ENCODE measurements at places on chromosomes 11 and 22.

- no peak for DNase-seq
Observed at GRCh38 chr11:38680746-38681145, 2082.7 kb upstream of the RAG2 start.

DNA sequence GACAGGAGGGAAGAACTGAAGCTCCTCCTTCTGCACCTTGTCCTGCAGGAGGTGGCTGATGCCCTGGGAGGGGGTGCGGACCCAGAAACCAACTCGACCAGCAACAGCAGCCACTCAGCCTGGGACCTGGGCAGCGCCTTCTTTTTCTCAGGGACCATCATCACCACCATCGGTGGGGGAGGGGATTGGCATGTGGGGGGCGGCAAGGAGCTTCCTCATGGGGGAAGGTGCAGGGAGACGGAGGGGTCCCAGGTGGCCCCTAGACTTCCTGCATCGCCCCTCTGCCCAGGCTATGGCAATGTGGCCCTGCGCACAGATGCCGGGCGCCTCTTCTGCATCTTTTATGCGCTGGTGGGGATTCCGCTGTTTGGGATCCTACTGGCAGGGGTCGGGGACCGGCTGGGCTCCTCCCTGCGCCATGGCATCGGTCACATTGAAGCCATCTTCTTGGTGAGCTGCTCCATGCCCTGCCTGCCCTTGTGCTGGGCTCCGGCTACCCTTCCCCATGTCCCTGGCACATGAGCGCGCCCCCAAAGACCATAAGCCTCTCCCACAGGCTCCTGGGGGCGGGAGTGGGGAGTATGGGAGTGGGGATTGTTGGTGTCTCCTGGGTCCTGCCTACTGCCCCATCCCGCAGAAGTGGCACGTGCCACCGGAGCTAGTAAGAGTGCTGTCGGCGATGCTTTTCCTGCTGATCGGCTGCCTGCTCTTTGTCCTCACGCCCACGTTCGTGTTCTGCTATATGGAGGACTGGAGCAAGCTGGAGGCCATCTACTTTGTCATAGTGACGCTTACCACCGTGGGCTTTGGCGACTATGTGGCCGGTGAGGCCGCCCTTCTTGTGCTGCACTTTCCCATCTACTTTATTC is 3.1 kb upstream of the CATSPERZ start:
- DNase-seq = no peak

DNA sequence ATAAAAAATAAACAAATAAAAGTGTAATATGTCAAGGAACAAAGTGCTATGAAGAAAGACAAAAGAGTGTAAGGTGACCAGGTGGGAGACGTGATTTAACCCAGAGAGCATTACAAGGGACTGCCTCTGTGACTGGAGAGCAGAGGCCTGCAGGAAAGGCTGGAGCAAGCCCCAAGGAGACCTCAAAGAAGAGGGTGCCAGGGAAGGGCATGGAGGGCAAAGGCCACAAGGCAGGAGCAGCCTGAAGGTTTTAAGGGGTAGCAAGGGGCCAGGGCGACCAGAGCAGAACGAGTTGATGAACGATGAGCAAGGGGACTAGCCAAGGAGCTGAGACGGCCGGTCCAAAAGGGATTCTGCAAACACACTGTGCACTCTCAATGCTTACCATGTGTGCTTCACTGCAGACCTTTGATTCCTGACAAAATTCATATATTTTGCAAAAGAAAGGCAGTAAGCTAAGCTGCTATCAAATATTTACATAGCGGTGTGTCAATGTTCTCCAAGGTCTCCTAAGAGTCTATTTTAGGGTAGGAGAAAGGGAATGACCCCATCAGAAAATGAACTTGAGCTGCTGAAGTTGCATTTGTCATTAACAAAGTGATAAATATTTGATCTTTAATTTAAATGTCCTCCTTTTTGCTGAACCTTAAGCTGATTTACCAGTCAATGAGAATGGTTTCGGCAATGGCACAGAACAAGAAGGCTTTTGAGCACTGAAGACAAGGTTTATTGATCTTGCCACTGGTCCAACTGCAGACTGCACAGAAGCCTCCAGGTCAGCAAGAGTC is 50.5 kb downstream of the SMCO4 start:
- DNase-seq = no peak

DNA sequence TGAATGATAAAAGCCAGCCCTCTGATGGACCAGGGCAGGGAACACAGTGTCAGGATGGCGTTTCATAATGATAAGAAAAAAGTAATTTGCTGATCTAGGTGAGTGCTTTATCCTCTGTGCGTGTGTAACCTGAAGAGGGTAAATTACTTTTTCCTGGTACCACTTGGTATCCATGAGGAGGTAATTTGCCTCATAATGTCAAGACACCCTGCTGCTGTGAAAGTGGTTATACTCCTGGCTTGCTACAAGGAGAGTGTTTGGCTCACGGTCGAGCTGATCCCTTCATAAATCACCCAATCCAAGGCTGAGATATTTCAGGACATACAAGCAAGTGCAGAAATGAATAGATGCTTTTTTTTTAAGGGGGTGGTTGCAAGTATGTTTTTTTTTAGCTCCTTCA is 207.2 kb upstream of the PGR start:
- DNase-seq = no peak

DNA sequence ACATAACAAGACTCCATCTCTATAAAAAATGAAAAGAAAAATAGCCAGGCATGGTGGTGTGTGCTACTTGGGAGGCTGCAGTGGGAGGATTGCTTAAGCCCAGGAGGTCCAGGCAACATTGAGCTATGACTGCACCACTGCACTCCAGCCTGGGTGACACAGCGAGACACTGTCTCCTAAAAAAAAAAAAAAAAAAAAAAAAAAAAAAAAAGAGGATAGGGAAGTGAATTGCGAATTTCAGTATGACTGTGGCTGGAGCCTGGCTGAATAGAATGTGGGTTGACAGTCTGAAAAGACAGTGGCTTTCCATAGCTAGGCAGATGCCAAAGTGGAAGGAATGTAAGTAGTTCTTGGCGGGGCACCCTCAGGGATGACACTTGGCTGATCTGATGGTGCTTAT is 6.4 kb upstream of the LDHAL6A start:
- no peak for DNase-seq

- no peak for DNase-seq
Observed at GRCh38 chr22:25492841-25493734, 71.4 kb upstream of the GRK3 start.

DNA sequence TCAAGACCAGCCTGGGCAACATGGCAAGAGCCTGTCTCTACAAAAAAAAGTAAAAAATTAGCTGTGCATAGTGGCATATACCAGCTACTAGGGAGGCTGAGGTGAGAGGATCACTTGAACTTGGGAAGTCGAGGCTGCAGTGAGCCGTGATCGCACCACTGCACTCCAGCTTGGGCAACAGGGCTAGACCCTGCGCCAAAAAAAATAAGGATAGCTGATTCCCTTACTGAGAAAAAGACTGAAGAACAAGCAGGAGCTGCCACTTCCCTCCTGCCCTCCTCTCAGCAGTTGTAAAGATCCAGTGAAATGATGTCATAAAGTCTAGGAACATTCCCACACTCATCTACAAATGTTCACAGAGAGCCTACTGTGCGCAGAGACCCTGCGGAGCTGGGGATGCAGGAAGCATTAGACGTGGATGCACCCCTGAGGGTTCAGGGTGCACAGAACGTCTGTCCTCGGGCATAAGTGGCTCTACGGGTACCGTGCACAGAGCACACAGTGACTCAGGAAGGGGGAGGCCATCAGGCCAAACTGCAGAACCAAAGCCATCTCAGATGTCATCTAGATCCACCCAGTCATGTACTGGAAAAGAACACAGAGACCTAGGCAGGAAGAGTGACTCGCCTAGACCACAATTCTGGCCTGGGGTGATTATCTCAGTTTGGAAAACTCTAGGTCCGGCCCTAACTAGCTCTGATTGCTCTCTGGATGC is 11.7 kb downstream of the SEC14L2 start:
- no peak for DNase-seq

GRCh38 chr11:121452609-121453150 is at the start of gene SORL1-AS1:
Gene SORL1-AS1 (minus strand): TSS chr11:121452967.
- peak; percentile 45 for DNase-seq

- DNase-seq = no peak
Observed at GRCh38 chr11:12069066-12069676, 41.2 kb upstream of the MICAL2 start.

DNA sequence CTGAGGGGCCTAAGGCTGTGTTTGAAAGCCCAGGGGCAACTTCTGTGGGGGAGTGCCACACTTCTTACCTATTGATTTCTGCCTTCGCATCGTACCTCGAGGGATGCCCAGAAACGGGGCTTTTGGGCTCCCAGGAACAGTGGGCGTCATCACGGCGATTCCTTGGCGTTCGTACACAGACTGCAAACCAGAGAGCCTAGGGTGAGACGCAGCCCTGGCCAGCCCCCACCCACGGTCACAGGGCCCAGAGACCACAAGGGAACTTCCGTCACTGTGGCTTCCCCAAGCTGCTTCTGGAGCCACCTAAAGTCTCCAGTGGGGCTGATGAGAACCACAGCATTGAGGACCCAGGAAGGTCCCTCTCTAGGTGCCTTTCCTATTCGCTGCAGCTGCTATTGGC is 91.9 kb downstream of the CTTN start:
- DNase-seq = no peak

DNA sequence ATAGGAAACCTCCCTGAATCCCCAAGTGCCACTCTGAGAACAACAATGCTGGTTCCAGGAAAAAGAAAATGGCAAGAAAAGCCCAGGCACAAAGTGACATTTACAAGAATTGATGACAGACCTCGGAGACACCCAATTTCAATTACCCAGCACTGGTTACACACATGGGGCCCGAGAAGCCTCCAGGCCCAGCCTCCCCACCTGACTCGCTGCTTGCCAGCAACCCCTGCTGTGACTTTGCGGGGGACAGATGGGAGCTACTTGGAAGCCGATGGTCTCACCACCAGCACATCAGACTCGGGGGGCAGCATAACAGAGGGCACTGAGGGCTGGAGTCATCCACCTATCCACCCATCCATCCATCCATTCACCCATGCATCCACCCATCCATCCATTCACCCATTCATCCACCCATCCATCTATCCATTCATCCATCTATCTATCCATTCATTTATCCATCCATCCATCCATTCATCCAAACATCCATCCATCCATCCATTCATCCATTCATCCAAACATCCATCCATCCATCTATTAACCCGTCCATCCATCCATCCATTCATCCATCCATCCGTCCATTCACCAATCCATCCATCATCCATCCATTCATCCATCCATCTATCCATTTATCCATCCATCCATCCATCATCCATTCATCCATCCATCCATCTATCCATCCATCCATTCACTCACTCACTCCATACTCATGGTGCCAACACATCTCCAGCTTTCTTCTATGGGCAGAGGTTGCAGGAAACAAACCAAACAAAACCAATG is 567.6 kb downstream of the BRD1 start:
- DNase-seq = no peak

- DNase-seq = no peak
Observed at GRCh38 chr11:120546312-120547205, 35.0 kb downstream of the GRIK4 start.

- no peak for DNase-seq
Observed at GRCh38 chr11:35488117-35488516, 37.3 kb downstream of the PAMR1 start.

- DNase-seq = no peak
Observed at GRCh38 chr11:80462211-80462610, 1021.4 kb upstream of the TENM4 start.

DNA sequence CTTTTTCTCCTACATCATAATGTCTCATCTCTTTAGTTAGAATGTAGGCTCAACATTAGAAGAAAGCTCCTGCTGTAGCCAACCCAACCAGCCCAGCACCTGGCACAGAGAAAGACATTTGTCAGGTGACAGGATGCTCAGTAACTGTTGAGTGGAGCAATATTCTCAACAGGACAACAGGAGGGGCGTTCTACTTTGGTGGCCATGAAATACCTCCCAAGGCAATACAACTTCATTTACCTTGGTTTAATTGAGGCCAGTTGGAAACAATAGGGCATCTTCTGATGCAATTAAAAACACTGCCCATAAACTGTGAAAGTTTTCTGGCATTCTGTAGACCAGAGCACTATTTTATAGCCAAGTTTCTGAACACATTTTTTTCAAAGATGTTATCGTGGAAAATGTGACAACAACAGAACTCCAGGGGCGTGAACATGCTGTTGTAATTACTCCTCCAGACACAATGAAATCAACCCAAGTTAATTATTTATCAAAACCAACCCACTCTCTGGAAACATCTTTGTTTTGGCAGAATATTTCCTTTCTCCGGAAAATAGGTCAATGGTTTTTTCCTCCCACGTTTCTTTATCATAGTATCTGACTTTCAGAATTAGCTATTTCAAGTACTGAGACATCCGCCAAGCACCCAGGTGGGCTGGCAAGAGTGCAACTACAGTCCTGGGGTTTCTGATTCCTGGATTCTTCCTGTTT is 538.1 kb downstream of the SOX6 start:
- no peak for DNase-seq

- no peak for DNase-seq
Observed at GRCh38 chr11:61791737-61792309, 576 bp downstream of the TMEM258 start.

DNA sequence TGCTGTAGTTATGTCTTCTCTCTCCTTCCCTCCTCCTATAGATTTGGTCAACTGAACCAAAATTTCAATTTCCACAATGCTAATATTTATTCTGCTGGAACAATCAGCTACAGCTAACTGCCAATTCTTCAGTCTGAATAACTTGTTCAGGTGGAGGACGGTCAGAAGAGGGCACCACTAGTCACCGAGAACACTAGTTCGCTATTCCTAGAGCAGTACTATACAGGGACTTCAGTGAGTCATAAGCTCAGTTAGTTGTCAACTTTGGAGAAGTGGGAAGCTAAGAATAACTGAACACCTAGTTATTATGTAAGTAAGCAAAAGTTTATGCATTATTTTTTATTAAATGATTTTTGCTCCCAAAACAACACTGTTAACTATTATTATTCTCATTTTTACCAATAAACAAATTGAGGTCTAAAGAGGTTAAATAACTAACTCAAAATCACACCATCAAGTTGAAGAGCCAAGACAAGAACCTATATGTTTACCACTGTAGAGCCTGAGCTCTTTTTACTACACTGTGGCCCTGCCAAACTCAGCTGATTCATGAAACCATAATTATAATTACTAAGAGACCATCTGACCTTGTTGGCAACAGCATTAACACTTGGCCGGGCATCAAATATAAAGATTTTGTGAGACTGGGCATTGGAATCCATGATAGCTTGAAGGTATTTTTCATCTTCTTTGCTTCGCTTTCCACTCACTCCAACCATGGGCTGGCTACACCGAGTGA is 59.0 kb downstream of the CEP57 start:
- DNase-seq = no peak
